ENCODE measurements at places on chromosomes 5 and 9.

- no peak for DNase-seq
Observed at GRCh38 chr5:176888865-176889165, 10.3 kb downstream of the HK3 start.

GRCh38 chr5:88269222-88269771, 652 bp upstream of the TMEM161B start:
- peak; percentile 48 for DNase-seq

- DNase-seq, result no peak
Observed at GRCh38 chr5:14401639-14402038, 180.0 kb upstream of the OTULINL start.

DNA sequence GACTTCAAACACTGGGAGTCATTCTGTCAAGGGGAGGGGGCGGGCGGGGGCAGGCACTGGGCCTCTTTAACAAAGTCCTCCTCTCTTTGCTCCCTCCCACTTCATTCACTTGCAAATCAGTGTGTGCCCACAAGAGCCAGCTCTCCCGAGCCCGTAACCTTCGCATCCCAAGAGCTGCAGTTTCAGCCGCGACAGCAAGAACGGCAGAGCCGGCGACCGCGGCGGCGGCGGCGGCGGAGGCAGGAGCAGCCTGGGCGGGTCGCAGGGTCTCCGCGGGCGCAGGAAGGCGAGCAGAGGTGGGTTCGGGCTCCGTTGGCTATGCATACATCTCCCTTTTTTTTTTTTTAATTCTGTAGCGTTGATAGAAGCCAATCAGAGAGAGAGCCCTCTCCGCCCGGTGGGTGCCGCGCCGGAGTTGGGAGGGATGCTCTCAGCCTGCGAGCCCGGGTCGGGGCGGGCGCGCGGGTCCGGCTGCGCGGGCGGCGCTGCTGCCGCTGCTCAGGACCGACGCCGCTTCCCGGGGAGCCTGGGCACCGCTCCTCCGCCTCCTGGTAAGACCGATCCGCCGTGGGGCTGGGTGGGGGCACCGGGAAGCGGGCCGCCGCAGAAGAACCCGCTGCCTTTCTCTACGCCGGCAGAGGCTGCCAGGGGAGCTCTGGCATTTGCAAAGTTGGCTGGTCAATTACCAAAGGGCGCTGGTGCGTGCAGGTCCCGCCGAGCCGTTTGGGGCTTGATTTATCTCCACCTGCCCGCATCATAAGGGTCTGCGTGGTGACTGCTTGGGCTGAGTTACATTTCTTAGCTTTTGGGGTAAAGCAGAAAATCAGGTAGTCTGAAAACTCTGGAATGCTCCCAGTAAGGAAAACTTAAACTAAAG, at the start of gene CDH6:
CDH6 (plus strand) TSS at position 96 of the 877 bp plus-strand sequence. CDS start 73,788 bp downstream, outside the sequence.
- peak; percentile 89 for DNase-seq

DNA sequence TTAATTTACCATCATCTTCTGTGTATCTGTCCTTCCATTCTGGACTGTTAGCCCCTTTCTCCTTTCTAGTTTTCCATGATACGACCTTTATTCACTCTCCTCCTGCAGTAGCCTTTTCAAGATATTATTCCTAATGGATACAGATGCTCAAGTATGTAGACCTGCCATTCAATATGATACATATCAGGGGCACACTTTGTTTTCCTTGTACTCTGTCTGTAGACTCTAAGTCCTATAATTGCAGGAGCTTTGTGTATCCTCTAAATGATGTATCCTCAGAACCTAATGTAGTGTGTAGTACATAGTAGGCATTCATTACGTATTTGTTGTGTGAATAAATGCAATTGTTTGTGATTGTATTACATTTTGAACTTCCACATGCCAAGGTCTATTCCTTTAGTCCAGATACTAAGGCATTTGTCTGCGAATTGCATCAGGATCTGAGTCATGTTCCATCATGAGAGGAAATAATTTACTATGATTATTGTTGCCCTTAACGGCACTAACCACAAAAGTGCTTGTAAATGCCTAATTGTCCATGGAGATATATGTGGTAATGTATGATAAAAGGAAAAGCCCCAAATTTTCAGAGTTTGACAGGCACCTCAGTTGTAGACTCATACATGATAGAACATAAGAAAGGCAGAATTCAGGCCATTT, 57.1 kb upstream of the IZUMO3 start:
- no peak for DNase-seq

DNA sequence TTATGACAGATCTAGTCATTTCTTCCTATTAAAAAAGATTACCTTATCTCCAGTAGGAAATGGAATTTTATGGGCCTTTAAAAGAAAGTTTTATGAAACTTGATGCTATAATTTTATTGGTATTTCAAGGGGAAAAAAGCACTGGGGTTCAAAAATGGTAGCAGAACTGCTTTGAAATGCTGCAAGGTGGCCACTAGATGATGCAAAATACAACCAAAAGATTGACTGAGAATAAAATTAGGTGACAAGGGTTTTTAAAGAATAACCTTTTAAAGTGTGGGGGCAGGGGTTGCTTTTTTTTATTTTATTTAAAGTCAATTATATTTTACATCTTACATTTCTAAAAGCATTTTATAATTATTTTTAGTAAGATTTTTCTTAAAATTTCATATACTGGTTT, 61.7 kb downstream of the KLF9 start:
- no peak for DNase-seq

GRCh38 chr5:180343831-180344695, 9.1 kb downstream of the GFPT2 start:
- no peak for DNase-seq

DNA sequence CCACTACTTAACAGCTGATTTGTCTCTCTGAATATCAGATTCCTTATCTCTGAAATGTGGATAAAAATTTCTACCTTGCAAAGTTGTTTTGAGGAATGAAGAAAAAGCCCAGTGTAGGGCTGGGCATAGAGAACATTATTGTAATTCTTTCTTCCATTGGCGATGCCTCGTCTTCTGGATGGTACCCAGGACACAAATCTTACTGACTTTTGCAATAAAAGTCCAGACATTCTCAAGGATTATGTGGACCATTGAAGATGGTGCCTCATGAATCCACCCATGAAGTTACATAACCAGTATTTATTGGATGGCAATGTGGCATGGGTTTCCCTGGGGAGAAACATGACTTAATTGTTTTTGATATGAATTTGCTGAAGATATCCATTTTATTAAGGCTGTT, 33.1 kb downstream of the NNT start:
- DNase-seq, result no peak

GRCh38 chr5:11432116-11432515, 472.1 kb downstream of the CTNND2 start:
- no peak for DNase-seq

- DNase-seq, result no peak
Observed at GRCh38 chr9:98634685-98635336, 73.9 kb downstream of the GABBR2 start.

GRCh38 chr9:20351715-20352114, 270.6 kb downstream of the MLLT3 start:
- DNase-seq, result peak; percentile 70

- DNase-seq, result no peak
Observed at GRCh38 chr9:94250456-94250855, 8.6 kb upstream of the ZNF169 start.

DNA sequence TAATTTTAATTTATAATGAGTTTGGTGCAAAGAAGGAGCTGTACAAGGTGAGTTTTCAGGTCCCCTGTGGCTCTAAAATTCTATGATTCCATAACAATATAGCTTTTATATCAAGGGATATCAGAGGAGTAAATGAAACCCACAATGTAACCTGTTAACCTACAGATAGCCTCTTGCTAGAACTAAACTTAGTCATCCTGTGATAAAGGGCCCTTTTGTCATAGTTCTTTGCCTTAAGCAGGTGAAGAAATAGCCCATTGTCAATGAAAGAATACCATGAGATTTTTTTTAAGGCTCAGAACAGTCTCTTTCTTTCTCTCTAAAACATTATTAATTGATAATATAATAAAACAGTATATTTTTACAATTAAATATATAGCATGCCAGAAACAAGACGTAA, 127.8 kb downstream of the NFIB start:
- DNase-seq, result no peak

DNA sequence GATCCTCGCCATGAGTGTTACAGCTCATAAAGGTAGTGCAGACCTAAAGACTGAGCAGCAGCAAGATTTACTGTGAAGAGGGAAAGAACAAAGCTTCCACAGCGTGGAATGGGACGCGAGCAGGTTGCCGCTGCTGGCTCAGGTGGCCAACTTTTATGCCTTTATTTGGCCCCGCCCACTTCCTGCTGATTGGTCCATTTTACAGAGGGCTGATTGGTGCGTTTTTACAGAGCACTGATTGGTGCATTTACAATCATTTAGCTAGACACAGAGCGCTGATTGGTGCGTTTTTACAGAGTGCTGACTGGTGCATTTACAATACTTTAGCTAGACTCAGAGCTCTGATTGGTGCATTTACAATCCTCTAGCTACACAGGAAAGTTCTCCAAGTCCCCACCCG, 13.9 kb downstream of the PLK2 start:
- DNase-seq, result no peak

- DNase-seq, result no peak
Observed at GRCh38 chr9:134229466-134230091, 65.2 kb upstream of the RNU6ATAC start.

DNA sequence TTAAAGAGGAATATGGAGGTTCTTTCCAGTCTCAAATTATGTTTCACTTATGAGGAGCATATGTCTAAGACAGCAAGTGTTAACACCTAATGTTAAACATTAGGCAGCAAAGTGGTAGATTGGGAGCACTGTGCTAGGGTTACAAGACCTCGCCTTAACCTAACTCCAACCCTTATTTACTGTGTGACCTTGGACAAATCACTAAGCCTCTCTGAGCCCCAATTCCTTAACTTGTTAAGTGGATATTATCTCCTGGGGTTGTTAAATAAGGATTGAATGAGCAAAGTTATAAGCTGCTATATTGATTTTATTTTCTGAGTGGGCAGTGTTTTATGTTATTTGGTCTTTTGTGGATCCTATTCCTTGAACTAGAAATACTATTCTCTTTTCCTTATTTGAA, 38.3 kb downstream of the TMEFF1 start:
- DNase-seq, result no peak

DNA sequence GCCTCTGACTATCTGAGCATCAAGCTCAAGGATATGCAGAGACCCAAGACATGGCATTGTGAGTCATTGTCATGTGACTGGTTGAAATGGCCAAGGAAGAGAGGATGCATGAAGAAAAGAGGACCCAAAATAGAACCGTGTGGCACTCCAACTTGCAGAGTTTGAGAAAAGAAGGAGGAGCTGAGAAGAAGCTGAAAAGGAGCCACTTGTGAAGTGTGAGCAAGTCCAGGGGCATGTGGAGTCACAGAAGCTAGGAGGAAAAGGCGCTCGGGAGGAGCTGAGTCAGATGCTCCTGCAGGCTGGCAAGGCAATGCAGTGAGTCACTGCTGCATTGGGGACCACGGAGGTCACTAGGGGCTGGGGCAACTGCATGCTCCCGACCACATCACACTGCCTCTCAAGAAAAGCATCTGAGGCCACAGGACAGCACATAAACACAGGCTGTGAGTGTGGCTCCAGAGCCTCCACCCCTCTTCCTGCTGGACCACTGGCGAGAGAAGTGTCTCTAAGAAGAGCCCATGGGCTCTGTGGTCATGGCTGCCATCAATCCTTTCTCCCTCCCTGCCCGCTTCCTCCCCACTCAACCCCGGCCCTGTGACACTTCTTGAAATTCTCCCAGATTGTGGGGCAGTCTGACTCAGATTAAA, 197.6 kb downstream of the DRD1 start:
- peak; percentile 35 for DNase-seq

DNA sequence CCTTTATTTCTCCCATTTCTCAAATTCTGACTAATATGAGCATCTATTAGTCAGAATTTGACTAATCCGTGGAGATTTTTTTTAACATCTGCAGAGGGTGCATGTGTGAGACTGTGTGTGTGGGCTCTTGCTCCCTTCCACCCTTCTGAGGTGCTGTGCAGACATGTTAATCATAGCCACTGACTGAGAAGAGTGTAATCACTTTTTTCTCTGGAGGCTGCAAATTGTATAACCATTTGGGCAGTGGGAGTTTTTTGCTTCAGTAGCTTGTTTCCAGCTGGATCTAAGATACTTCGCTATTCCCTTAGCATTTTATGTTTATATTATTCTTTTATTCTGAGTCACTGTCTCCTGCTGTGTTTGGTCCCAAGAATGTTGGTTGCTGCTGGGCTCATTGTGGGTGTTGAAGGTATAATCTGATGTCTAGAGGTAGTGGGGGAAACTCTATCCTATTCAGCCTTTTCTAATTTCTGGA, 66.2 kb downstream of the ARHGEF28 start:
- peak; percentile 96 for DNase-seq

DNA sequence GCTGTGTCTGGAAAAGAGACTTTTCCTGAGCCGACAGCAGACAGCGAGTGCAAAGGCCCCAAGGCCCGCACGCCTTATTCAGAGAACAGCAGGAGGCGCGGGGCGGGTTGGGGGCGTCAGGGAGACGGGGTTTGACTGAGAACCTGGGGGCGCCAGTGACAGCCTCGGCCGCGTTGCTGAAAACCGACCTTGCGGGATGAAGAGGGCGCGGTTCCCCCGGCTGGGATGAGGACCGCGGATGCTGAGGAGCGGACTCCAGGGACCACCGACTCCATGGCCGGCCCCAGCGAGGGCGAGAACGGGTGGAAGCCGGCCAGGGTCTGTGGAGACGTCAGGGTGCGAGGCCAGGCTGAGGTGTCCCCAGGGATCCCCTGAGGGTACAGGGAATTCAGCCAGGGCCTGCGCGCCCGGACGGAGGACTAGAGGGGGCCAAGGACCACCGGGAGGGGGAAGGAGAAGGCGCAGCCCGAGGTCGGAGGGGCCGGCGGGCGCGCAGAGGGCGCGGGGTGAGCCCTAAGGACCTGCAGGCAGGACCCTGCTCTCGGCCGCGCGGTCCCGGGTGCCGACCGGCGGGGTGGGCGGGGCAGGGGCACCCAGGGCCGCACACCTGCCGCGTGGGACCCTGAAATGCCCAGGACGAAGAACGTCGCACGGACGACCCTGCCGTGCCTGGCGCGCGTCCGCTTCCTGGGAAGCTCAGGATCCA, 837 bp upstream of the AHRR start:
- no peak for DNase-seq

DNA sequence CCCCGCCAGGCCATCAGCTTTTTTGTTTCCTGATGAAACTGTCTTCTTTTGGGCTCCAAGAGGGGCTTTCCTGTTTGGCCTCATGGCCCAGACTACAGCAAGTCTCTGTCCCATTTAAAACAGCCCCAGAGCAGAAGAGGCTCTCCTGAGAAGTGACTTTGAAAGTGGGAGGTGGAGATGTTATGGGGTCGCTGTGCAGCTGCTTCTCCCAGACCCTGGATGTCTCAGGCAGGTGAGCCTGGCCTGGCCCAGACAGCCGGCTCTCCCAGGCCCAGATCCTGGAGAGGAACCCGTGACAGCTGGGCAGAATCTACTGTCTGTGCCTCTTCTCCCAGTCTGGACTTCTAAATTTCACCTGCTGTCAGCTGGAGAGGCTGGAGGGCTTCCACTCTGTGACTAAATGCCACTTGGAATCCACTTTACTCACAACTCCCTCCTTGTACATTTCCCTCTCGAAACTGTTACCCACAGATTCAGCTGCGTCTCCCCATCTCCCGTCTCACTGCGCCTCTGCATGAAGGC, 20.6 kb downstream of the FAM78A start:
- DNase-seq, result no peak

- no peak for DNase-seq
Observed at GRCh38 chr5:135822959-135823358, 11.5 kb upstream of the SLC25A48 start.

- no peak for DNase-seq
Observed at GRCh38 chr9:105204416-105204815, 40.0 kb upstream of the SLC44A1 start.

GRCh38 chr5:6143523-6143922, 234.8 kb downstream of the MED10 start:
- no peak for DNase-seq

GRCh38 chr5:178527458-178528307, 62.5 kb downstream of the COL23A1 start:
- DNase-seq, result no peak

- DNase-seq, result peak; percentile 82
Observed at GRCh38 chr9:35945341-35946018, 12.5 kb downstream of the OR2S2 start.
